ENCODE measurements at places on chromosomes 3 and 15.

GRCh38 chr3:49412632-49413337, 562 bp downstream of the TCTA start:
- no peak for DNase-seq

- no peak for DNase-seq
Observed at GRCh38 chr3:169295126-169295525, 368.4 kb downstream of the MECOM start.

DNA sequence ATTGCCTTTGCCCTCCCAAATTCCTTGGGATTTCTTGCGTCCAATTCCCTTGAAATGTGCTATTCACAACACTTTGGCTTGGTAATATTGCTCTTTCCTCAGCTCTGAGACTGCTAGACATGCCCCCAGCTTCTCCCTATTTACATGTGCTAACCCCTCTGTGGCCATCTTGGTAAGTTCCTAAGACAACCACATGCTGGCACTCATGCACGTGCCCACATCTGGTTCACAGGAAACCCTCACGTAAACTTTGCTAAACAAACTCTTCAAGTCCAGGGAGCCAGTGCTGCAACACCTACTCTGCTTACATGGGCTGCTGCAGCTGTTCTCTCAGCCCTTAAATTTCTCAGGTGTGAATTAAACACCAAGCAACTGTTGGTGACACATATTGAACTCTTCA, 121.8 kb downstream of the ADAMTSL3 start:
- DNase-seq = no peak

GRCh38 chr3:135908225-135908624, 57.3 kb upstream of the PPP2R3A start:
- DNase-seq = no peak
